ENCODE measurements at places on chromosomes 12 and 14. TPM values are rescaled to one million over a fixed set of nuclear protein-coding genes. Genes with fewer than 3 reads are reported as not detected.

DBX2 gene
- total RNA-seq: not detected

TAS2R10 gene
- 0.44 TPM for total RNA-seq

C12orf50 gene
- total RNA-seq: 0.09 TPM

OR6C6 gene
- not detected for total RNA-seq

PLXNC1 gene
- total RNA-seq: 26.4 TPM

PTGES3 gene
- total RNA-seq: 191 TPM

FAM186B gene
- total RNA-seq: 0.12 TPM

PDE3A gene
- not detected for total RNA-seq

HOTAIR gene
- total RNA-seq: not detected

RIMBP2 gene
- total RNA-seq: not detected

DLK1 gene
- total RNA-seq: not detected

TMX1 gene
- total RNA-seq: 32.9 TPM

ETFRF1 gene
- total RNA-seq: 22.1 TPM

TTLL5 gene
- total RNA-seq: 25.3 TPM

TSPAN19 gene
- not detected for total RNA-seq

KRT79 gene
- not detected for total RNA-seq

ZNF385A gene
- 1.8 TPM for total RNA-seq

CD163L1 gene
- total RNA-seq: 1.1 TPM

CLEC2A gene
- not detected for total RNA-seq

Measured in CD4-positive, alpha-beta memory T cell (primary cell).